Stimulated activated CD8-positive, alpha-beta memory T cell treated with anti-CD3 and anti-CD28 coated beads, Interleukin-7, amount 100 ng/mL, for 4 hours (primary cell): ENCODE measurements at places on chromosomes 16 and 17.

- DNase-seq = no peak
Measured at GRCh38 chr17:9521062-9521461, 54.6 kb downstream of the STX8 start.

DNA sequence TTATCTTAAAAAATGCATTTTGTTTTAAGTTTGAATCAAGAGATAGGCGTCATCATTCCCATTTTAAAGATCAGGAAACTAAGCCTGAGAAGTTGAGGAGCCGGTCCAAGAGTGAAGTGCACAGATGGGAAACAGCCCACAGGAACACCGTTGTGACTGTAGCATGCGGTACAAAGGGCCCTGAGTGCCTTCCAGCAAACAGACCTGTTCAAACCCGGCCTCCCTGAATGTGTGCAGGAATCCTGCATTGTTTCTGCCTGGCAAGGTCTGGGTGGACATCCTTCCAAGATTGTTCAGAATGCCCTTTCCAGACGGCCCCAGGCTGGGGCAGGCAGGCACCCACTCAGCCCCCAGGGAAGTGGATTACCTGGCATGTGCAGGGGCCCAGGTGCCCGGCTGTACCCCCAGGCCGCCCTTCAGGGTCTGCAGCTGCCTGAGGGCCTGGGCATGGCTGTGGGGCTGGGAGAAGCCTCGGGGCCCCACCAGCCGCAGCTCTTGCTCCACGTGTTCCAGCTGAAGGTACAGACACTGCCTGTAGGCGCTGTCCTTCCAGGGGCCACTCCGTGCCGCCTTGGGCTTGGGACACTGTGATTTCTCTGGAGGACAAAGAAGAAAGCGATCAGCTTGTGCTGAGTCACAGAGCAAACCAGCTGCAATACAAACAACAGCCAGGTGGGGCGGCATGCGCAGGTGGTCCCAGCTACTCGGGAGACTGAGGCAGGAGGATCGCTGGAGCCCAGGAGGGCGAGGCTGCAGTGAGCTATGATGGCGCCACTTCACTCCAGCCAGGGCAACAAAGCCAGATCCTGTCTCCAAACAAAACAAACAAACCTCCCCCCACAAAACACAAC, 45.0 kb upstream of the GCSH start:
- no peak for DNase-seq

DNA sequence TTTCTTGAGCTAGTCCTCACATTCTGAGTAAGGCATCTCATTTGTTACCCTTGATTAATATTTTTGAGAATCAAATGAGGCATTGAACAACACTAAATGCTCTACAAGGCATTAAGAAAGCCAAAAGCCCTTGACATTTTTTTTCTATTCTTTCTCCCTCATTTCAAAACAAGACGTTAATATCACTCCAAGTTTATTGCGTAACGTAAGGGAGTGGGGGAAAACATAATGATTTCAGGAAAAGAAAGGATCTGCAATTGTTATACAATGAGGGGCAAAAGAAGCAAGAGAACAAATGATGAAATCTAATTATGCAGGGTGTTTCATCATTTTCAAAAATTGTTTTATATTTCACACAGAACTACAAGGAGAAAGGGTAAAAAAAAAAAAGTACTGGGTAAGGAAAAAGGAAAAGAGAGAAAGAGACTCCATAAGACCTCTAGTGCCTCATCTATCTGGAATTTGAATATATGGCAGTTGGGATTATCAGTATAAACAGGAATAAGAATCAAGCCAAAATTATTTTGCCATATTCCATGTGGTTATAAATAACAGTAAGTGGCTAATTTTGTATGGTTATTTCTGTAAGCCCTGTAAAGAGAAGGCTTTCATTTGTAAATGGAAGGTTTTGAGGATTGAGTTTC, 163.0 kb downstream of the ABCA8 start:
- DNase-seq = no peak

GRCh38 chr17:78316867-78317789, 42.7 kb downstream of the SOCS3 start:
- no peak for DNase-seq

DNA sequence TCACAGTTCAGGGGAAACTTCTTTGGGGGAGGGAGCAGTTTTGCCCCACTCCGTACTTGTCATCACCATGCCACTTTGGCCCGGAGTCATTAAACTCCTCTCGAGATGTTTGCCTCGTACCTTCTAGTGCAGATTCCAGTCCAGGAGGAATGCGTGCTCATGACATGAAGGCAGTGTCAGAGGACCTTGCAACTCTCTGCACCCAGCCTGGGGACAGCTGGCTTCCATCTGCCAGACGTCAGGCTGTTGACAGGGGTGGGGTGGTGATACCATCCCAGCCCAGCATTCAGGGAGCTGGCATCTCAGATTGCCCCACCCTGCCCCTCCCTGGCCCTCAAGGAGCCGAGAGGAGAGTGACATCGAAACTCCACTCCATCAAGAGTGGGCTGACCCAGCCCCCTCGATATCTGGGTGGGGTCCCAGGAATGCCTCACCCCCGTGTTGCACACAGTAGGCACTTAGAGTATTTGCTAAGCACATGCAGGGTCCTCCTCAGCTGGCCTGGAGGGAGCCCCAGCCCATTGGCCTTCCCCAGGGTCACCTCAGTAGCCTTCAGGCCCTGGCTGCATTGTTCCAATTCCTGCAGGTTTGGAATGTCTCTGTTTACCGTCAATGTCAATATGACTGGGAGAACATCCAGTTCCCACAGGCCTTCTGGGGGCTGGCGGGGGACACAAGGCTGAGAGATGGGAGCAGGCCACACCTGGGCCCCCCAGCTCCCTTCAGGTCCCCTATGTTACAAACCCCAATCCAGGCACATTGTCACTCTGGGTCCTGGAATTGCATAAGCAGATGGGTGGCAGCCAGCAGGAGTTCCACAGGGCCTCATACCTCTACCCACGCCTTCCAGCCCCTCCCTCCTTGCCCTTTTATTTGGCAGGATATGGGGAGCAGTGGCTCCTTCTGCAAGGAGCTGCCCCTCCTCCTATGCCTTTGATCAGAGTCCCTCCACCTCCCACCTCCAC, 21.3 kb upstream of the EMP2 start:
- no peak for DNase-seq
